ENCODE measurements at places on chromosomes 4 and X.

DNA sequence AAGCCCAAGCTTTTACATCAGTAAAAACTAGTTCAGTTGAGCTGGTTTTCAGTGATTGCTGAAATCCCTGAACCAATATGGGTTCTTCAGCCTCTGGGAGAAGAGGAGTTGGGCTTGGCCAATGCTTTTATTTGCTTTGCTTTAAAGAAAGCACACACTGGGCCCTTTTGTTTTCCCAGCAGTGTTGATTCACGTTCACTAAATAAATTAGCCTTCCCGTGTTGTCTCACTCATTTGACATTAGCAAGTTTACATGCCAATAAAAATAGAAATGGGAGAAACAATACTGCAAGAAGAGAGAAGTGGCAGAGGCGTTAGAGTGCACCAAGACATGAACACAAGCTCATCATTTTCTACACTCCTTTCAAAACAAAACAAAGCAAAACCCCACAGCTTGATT is 136.2 kb downstream of the SHROOM3 start:
- no peak for DNase-seq

DNA sequence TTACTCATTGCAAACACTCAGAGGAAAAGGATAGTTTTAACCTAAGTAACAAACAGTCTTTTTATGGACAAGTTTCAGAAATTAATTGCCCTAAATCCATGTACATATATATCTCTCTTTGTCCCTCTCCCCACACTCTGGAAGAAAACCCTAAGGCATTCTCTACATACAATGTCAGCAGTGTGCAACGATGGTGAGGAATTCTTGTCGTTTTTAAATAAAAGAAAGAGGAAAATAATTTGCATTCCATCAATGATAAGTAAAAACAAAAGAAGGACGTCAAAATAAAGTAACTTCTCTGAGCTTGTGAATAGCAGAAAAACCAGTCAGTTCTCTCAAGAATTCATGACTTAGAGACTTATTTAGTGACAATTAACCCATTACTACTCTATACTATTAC is 550.5 kb upstream of the DIPK2B start:
- DNase-seq: no peak

DNA sequence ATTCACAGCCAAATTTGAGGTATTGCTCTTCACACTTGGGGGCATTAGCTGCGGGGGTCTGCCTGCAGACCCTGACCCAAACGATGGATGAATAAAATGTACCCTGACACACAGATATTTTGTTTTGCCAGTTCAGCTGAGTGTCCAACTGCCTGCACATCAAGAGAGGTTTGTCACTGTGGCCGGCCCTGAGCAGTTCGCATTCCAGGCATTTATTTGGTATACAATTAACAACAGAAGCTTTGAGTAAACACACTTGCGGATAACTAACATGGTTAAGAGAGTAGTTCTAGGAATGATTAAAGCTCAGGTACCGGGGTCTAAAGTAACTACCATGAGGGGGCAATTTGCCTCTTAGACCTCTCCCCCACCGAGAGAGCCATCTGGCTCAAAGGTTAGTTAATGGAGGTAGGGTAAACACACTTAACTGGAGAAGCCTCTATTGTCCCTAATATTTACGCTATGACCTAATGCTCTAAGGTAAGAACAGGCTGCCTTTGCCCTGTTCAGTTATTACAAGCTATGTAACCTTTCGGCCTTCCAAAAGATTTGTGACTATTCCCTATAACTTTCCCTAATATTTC is 162.0 kb downstream of the SNCA start:
- DNase-seq: no peak

GRCh38 chr4:21882051-21882839 is 66.3 kb downstream of the KCNIP4 start:
- DNase-seq: peak; percentile 52

DNA sequence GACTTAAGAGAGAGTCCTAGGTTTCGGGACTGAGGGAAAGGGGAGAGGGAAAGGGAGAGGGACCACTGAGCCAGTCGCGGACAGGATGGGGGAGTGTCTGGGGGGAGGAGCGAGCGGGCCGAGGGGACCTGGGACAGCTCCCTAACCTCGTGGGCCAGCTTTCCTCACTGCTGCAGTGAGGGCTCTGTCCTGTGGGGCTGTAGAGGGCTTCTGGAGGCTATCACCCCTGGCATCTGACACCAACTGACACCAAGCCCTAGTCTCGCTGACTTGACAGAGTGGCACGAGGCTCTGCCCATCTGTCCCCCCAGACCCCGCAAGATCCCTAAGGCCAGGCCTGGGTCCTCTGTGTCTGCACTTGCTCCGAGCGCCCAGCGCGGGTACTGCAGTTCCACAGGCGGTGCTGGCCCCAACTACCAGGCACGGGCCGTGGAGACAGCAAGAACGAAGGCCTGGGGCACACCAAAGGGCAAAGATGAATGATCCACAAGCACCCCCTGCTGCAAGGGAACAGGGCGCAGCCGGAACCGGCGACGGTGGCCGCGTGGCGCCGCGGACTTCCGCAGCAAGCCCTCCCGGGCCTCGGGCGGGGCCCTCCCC is 465 bp downstream of the HAUS7 start:
- DNase-seq: peak; percentile 58

GRCh38 chr4:165458471-165458870 is 79.7 kb downstream of the CPE start:
- DNase-seq: no peak

- no peak for DNase-seq
Measured at GRCh38 chr4:36206603-36207311, 37.6 kb downstream of the ARAP2 start.

GRCh38 chrX:151984328-151984727 is 9.9 kb upstream of the GABRE start:
- peak; percentile 62 for DNase-seq

DNA sequence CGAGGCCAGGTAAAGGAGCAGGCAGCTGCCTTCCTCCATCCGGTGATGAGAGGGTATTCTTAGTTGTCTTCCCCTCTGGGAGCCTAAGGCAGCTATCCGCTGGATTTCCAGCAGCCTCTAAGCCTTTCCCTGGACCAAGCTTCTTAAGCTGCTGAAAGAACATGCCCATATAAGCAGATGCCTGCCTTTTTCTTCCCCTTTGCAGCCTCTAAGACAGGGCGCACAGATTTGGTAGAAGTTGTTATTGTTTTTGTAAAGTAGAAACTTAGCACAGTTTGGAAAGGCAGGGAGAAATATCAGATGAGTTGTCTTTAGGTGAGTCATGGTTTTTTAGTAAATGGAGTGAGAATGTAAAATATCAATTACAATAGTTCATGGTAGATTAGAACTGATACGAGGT is 210.8 kb downstream of the ARHGAP10 start:
- DNase-seq: no peak

DNA sequence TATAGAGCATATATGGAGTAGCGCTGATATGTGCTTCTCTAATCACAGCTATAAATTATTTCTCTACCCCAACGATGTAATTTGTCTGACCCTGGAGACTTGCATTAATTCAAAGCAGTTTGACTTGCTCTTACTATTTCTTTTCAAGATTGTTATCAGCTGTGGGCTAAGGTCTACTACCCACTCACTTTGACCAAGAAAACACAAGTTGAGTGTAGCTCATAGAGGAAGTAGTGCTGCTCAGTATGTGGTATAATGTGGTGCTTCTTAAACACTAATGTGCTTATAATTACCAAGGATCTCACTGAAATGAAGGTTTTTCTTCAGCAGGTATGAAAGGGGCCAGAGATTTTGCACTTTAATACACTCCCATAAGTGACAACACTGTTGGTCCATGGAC is 70.1 kb downstream of the INPP4B start:
- no peak for DNase-seq

GRCh38 chr4:2400841-2401609 is 17.4 kb downstream of the ZFYVE28 start:
- no peak for DNase-seq

DNA sequence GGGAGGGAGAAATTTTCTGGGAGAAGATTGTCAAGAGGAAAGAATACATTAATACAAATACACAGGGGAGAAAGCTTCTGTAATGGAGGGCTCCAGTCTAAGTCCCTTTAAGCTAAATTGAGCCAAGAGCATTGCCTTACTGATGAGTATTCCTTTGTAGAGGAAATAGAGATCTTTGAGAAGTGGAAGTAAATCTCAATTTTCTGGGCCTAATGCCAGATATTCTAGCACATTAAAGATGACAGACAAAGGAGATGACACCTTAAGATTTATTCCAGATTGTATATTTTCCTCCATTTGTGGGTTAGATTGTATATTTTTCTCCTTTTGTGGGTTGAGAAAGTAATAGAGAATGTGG is 28.5 kb upstream of the SMAD1 start:
- no peak for DNase-seq

DNA sequence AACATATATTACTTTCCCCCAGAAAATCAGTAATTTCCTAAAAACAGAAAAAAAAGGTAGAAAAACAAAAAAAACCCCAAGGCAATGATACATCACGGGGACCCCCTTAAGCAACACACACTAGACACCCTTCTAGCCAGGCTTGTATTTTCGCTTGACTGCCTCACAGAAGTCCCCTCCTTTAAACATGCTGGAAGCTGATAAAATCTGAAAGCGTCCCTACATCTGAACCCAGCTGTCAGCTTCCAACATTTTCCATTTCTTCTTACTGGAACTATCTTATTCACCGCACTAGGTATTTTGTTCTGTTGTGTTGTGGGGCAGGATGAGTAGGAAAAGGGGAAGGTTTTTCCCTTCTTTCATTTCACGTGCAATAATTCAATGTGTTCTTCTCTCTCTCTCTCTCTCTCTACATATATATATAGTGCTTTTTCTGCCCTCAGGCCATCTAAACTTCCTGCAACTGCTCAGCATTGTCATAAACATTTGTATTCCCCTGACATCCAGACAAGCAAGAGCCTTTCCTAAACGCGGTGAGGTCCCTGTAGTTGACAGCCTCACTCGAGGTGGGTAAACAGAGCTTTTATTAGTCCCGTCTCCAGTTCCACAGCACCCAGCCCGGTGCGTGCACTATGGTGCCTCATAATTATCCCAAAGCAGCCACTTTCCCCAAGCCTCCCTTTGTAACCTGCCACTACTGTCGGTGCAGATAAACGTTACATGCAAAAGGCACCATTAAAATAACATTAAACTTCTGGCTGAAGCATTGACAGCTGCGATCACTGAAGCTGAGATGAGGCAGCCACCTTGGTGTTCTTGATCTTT is 82.5 kb downstream of the GATB start:
- DNase-seq: no peak
